Activated effector memory CD4-positive, alpha-beta T cell treated with anti-CD3 and anti-CD28 coated beads, Interleukin-2, amount 50 U/mL, for 16 hours (primary cell): ENCODE measurements at places on chromosomes 2 and 18.
A peak's percentile ranks its signal among the peaks of the same experiment; 100 is the strongest.

- no peak for DNase-seq
These were observed 281.4 kb upstream of the ZNF804A start for GRCh38 chr2:184316921-184317320.

DNA sequence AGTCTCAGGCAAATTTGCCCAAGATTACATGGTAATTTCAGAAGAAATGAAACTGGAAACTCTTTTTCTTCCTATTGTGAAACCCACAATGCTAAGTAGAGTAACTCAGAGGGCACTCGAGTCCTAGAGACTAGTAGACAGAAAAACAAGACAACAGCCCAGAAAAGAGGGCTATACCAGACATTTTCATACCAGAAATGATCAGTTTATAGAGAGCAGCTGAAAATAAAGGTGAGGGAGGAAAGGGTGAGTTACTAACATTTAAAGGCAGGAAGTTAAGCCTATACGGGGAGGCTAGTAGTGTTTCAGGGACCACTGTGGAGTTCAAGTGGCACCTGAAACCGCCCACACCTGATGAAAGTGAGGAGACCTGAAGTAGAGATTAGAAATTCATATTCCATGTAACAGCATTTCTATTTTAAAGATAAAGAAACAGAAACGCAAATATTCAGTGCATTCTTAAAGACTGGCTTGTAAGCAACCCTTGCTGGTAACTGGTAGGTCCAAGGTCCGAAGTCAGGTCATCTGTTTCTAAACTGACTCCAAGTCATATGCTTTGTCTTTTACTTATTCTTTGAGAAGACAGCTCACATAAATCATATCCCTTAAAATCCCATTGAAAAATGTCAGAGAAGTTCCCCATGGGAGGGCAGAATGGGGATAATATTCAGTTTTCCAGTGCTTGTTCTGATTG is 145.1 kb upstream of the ITGB6 start:
- no peak for DNase-seq

GRCh38 chr18:63377275-63377980 is 10.4 kb upstream of the KDSR start:
- no peak for DNase-seq

GRCh38 chr2:165016772-165017411 is 61.6 kb upstream of the SLC38A11 start:
- DNase-seq: no peak

DNA sequence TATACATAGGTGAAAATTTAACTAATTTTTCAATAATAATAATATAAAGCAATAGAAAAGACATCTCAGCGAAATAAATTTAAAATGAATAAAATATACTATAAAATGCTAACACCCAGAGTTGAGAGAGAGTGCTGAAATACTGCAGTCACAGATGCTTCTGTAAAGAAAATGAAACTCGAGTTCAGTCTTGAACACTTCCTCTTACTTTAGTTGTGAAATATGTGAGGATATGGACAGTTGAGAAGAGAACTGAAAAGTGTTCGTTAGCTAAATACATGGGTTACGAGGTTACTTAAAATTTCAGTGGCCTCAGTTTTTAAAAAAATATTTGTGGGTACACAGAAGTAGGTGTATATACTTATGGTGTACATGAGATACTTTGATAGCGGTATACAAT is 106.8 kb downstream of the DNAH7 start:
- DNase-seq: no peak

DNA sequence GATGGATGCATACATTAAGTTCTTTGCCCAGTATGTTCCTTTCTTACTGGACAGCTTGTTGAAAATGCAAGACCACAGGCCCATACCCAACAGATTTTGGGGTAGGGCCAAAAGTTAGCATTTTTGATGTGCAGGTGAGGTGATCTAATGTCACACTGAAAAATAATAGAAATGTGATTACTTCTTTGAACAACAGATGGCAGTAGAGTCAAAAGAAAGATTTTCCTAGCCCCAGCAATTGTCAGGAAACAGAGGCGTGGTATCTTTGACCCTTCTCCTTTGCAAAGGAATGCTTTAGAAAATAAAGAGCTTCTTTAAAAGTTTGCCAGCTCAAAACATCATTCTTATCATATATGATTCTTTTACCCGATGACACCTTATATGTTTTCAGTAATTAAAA is 343.6 kb upstream of the SYT4 start:
- DNase-seq: no peak

DNA sequence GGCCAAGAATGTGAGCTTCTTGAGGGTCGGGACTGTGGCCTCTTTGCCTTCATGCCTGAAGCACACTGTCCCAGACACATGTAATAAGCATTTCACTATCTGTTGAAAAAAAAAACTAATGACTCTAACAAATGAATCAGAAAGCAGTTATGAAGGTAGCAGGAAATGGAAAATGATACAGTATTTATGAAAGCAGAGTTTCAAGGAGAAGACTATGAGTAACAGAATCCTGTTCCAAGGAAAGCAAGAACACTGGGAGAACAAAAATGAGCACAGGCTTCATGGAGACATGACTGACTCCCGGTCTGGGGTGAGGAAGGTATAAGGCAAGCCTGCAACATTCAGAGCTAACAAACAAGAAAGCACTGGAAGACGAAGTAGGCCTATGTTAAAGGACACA is 190.8 kb downstream of the RNF152 start:
- DNase-seq: no peak

DNA sequence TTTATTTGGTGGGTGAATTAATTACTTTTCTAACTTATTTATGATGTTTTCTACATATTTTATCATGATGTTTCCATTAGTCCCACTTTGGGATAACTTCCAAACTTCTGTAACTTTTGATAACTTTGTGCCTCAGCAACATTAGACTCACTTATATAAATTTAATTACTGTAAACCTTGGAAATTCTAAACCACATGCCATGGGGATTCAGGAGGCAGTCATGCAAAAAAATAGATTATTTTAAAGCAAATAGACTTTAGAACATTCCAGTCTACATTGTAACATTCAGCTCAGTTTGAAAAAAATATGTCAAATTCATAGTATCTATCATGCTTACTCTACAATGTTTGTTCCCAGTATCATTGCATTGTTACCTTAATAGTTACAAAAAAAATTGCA is 728.5 kb upstream of the NRXN1 start:
- DNase-seq: no peak

- DNase-seq: no peak
These were observed 5.2 kb downstream of the CTDP1 start for GRCh38 chr18:79684787-79685186.

DNA sequence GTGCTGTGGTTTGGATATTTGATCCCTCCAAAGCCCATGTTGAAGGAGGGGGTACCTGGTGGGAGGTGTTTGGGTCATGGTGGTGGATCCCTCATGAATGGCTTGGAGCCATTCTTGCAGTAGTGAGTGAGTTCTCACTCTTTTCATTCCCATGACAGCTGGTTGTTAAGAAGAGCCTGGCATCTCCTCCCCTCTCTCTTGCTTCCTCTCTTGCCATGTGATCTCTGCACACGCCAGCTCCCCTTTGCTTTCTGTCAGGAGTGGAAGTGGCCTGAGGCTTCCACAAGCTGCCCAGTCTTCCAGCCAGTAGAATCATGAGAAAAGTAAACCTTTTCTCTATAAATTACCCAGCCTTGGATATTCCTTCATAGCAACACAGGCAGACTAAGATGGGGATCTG is 8.6 kb downstream of the ADD2 start:
- no peak for DNase-seq

- no peak for DNase-seq
These were observed 141.8 kb downstream of the CTIF start for GRCh38 chr18:48680339-48681250.

DNA sequence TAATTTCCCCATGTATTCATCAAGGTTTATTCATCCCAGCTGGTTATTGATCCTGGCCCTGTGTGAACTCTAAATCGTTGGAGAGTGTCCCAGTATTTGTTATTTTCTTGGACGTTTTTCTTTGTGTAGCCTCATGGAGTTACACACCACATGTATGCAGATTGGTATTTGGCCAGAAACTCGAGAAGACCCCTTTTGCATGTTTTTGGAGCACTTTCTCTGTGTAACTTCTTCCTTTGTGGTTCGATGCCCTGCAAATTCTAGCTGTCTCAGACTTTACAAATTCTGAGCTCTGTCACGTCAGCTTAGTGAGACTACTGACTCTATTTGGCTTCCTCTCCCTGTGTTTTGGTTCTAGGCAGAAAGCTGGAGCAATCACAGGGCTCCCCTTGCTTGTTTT is 198.7 kb downstream of the MCFD2 start:
- no peak for DNase-seq

DNA sequence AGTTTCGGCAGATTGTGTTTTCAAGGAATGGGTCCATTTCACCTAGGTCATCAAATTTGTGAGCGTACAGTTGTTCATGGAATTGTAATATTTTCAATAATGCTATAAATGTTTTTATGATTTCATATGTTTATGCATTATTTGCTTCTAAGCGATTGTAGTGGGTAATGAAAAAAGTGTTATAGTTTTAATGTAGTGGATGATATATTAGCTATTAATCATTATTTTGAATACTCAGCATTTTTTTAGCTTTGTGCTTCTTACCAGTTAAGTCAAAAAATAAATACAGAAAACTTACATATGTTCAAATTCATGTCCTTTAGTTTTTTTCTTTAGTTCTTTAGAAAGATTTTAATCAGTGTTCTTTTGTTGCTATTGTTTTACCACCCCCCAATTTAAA is 677.0 kb downstream of the STK39 start:
- DNase-seq: no peak

DNA sequence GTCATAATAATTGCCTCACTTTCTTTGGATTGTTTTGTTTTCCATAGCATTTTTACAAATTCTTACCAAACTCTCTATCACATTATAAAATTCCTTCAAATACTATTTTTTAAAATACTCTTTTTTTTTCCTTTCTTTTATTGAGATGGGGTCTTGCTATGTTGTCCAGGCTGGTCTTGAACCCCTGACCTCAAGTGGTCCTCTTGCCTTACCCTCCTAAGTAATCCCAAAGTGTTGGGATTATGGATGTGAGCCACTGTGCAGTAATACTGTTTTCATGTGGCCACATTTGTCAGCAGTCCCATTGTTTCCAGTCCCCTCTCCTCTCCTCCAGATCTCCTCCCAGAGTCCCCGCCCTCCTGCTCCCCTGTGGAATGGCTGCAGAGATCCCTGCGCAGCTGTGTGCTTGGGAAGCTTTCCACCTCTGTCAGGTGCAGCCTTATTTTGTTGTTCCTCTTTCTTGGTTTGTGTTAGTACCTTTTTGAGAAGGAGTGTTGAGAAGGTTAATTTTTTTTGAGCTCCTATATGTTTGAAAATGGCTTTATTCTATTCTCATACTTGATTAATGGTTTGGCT is 227.3 kb downstream of the LOXHD1 start:
- no peak for DNase-seq

DNA sequence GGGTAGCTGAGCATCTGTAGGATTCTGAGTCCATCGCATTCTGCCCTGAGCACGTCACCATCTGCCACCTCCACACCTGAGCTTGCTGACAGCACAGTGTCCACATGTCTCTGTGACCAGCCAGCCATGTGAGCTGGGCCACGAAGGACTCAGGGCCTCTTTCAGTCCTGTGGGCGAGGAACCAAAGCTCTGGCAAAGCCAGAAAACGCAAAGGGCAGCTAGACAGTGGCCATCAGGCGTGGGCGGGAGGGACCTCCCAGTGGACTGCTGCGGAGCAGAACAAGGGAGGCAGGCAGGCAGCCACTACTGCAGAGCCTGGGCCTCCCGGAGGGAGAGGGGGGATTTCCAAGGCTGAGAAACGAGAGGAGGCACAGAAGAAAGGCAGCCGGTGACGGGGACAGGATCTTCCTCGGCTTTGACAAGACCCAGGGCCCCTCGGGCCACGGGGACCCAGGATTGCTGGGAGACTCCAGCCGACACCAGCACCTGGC is 274.6 kb upstream of the SALL3 start:
- DNase-seq: peak; percentile 55

DNA sequence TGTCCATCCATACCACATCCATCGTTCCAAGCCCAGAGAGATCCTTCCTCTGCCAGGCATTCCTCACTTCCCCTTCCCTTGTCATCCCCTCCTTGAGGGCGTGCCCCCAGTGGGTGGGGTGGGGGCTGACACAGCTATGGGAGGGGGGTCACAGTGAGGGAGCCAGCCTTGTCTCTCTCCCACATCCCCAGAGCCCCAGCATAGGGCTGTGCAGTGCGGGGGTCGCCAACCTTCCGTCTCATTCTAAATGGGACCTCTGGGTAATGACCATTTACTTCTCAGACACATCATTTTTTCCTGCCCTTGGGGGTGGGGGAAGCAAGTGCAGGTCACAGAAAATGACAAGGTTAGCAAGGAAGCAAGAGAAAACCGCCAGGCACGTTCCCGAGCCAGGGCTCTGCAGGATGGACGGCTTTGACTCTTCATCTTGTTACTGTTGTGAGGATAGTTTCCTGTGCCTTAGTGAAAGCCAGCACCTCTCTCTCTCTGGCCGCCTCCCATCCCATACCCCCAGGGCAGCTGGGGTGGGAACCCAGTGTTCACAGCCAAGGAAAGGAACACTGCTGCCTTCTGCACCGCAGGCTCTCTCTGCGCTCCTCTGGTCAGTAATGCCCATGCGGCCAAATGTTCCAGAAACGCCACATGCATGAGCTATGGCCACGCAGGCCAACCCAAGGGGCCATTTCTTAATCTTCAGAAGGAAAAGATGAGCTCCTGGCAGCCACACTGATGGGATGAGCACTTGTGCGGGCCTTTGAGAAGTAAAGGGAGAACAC is 22.7 kb upstream of the OTOS start:
- DNase-seq: no peak

DNA sequence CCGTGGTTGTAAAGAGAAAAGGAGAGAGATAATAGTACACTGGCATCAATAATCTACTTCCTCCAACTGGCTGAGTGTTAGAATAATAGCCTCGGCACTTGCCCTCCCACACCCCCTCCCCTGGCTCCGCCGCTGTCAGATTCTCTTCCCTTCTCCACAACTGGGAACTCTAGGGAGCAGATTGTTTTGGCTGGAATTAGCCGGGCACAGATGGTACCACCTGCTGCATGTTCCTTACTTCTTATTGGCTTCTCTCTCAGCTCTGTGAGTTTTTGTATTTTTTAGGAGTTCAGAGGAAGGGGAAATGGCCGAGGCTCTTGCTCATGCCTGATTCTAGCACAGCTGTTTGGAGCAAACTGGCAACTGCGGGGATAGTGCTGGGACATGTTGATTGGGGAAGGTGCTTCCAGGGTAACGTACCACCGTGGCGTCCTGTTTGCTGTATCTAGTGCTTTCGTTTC is 140.0 kb downstream of the ZEB2 start:
- no peak for DNase-seq

DNA sequence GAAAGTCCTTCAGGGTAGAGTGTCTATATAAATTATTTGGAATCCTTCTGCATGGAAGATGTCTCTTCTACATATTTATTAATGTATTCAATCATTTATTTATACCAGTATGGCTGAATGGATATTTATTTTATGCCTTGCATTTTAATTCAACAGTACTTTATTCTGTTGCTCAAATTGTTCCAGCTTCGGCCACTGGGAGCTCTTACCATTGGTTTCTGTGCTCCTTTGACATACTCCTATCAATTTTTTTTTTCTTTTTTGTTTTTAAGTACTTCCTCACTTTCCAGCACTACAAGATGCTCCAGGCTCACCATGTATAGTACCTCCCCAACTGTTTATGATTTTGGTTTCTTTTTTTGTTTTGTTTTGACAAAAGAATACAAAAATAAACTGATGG is 39.4 kb upstream of the WIPF1 start:
- DNase-seq: no peak

- DNase-seq: no peak
These were observed 163.4 kb downstream of the INHBB start for GRCh38 chr2:120509213-120509815.
